ENCODE measurements at places on chromosomes 7 and 10.

GRCh38 chr7:140214075-140214684 is 37.4 kb upstream of the KDM7A start:
- DNase-seq, result no peak
- H3K36me3 ChIP-seq, result no peaks in the 10 kb centered on the region
- no peaks in the 10 kb centered on the region for H3K27me3 ChIP-seq
- peaks cover 7% of the 10 kb centered on the region for H3K4me1 ChIP-seq

DNA sequence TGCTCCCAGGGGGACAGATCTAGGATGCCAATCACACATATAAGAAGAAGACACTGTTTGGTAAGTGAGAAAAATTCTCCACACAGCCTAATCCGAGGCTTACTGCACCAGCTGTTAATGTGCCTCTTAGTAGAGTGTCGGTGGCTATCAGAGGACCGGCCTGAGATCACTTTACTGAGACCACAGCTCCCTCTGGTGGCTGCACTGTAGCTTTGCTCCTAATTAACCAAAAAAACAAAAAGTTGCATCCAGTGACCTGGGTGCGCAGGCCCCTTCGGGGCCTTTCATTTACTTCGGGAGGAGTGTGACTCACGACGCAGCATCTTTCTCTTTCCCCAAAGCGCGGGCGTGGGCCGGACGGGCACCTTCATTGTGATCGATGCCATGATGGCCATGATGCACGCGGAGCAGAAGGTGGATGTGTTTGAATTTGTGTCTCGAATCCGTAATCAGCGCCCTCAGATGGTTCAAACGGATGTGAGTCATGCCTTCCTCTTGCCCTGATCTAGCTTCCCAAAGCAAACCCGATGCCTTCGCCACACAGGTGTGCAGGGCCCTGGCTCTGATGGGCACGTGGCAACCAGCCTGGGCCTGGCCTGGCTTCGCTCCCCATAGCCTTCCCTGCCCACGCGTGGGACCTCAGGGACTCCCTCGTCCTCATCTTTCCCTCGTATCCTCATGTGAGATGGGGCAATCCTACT is 56.7 kb downstream of the MKI67 start:
- DNase-seq, result peak; percentile 75
- H3K27me3 ChIP-seq, result no peaks in the 10 kb centered on the region
- peaks cover 15% of the 10 kb centered on the region for H3K4me1 ChIP-seq
- no peak overlapping the region for H3K4me3 ChIP-seq
- peaks cover 89% of the 10 kb centered on the region for H3K36me3 ChIP-seq
- no peak overlapping the region for H3K27ac ChIP-seq

DNA sequence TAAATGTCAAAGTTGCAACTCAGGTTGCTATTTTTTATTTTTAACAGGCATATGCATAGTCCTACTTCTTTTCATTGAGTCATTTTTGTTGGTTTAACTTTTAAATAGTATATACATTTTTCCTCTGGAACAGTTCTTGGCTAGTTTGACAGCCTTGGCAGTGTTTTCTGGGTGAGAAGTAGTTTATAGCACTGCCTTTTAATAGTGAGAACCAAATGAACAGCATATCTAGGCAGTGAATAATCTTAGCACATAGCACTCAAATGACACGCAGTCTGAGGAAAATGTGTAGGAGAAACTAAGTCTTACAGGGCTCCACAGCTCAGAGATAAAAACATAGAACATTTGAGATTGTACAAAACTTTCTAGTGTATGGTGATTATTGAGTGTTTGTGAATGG is 265.5 kb upstream of the POT1 start:
- no peak for DNase-seq
- no peaks in the 10 kb centered on the region for H3K27me3 ChIP-seq
- no peaks in the 10 kb centered on the region for H3K4me1 ChIP-seq
- no peak overlapping the region for H3K4me3 ChIP-seq

GRCh38 chr7:151694828-151695580 is 175.3 kb upstream of the RHEB start:
- no peak for DNase-seq
- peaks cover 2% of the 10 kb centered on the region for H3K36me3 ChIP-seq
- H3K27ac ChIP-seq, result no peak overlapping the region
- peaks cover 15% of the 10 kb centered on the region for H3K4me1 ChIP-seq
- no peaks in the 10 kb centered on the region for H3K27me3 ChIP-seq

DNA sequence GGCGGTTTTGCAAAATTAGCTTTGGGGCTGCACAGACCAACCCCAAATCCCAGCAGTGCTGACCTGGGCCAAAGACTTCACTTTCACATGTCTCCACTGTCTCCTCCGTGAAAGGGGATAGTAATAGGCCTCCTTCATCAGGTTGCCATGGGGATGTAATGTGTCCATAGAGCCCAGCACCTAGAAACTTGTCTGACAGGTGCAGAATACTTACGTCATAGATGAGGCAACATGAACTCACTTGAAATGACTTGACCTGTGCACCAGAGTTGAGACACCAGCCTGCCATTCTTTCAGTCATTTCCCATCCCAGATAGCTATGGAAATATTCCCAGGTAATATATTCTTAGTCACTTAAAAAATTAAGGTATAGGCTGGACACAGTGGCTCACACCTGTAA is 94.2 kb downstream of the INSYN2A start:
- no peak overlapping the region for H3K4me3 ChIP-seq
- H3K36me3 ChIP-seq, result no peaks in the 10 kb centered on the region
- no peak for DNase-seq
- no peaks in the 10 kb centered on the region for H3K27me3 ChIP-seq

All from T-cell (primary cell).